Anterior cingulate cortex (tissue), 58 donors: ENCODE measurements at places on chromosomes 7 and 10.
A peak's percentile ranks its signal among the peaks of the same experiment; 100 is the strongest.

GRCh38 chr10:131559450-131559911, 248.0 kb upstream of the TCERG1L start:
- no peak for DNase-seq

DNA sequence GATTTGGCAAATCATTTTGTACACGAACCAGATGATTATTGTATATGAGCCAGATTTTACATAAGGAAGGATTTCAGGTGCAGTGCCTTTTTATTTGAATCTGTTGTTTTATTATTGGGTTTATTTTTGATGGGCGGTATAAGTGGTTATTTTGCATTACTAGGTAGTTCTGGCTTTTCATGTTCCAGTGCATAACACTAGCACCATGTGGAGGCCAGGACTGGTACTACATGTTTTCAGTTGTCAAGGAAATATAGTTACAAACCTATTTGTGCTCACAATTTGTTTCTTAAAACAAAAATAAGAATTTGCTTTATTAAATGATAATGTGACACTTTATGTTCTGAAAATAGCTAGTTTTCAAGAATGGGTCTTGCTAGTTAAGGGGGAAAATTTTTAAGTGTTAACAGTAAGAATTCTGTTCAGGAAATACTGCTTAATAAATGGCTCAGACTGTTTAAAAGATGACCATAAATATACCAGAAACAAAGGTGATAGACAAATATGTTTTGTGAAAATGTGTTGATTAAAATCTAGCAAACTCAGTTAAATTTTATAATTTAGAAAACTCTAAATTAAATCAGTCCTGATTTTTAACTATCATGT, 7.1 kb upstream of the SEMA3E start:
- no peak for DNase-seq

DNA sequence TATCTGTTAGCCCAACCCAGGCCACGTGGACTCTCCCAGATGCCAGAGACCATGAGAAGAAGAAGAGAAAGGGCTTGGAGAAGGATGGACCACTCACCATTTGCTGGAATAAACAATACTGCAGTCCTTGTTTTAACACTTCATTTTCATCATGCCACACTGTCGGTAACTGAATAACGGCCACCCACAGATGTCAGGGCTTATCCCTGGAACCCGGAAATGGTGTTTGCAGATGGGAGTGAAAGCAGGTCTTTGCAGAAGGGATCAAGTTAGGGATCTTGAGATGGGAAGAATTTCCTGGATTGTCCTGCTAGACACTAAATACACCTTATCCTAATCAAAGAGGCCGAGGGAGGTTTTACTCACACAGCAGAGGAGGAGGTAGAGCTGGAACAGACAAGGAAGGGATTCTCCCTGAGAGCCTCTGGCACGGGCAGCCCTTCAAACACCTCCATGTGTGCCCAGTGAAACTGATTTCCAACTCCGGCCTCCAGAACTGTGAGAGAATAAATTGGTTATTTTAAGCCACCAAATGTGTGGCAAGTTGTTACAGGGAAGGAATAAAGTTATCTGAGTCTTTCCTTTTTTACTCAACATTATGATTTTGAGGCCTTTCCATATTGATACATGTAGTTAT, 56.3 kb upstream of the SFMBT2 start:
- no peak for DNase-seq

- no peak for DNase-seq
Measured at GRCh38 chr7:12488341-12488740, 82.2 kb upstream of the SCIN start.

- DNase-seq, result peak; percentile 49
Measured at GRCh38 chr10:121617176-121617575, 18.9 kb upstream of the FGFR2 start.

DNA sequence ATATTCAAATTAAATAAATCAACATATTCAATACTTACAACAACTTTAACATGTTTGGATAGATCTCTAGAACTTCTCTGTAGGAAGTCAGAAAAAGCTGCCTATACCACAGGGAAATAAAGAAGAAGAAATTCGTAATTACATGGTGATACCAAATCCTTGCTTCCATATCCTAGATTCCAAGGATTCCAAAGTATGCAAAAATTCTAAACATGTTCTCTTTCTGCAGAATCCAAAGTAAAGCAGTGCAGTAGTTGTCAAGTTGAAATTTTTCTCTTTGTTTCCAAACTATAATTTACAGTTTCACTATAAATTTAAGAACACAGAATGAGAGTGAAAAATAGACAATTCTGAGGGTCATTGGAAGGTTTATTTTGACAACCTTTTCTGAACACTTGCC, 233.7 kb upstream of the PTN start:
- DNase-seq, result no peak

- DNase-seq, result no peak
Measured at GRCh38 chr7:94212160-94212559, 182.5 kb upstream of the COL1A2 start.

- DNase-seq, result no peak
Measured at GRCh38 chr10:44293306-44293778, 91.6 kb downstream of the CXCL12 start.

DNA sequence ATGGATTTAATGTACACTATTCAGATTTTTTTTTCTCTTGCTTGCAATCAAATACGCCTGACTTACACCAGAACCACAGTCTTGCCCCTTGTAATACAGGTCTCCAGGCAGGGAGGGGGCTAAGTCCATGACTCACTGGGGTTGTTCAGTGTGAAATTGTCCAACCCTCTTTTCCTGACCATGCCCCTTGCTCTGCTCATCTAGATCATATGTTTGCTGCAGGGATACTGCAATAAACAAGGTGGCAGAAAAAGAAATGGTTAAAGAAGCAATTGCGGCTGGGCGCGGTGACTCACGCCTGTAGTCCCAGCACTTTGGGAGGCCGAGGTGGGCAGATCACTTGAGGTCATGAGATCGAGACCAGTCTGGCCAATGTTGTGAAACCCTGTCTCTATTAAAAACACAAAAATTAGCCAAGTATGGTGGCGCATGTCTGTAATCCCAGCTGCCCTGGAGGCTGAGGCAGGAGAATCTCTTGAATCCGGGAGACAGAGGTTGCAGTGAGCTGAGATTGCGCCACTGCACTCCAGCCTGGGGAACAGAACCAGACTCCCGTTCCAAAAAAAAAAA, 85.5 kb downstream of the TMEM130 start:
- DNase-seq, result no peak

DNA sequence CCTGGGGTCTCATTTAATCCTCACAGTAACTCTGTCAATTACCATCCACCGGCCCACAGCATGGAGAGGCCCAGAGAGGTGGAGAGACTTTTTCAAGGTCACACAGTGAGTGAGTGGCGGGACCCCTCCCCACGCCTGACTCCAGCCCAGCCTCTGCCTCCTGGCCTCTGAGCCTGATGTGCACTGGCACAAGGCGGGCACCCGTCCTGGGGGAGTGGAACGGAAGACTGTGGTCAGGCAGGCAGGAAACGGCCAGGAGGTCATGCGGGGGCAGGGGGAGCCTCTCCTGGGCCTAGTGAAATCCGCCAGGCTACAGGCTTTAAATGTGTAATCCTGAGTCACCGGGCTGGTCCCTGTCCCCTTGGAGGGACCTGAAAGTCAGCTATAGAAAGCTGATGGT, 32.2 kb downstream of the ZCCHC24 start:
- no peak for DNase-seq

GRCh38 chr7:138668229-138668596, 32.9 kb downstream of the SVOPL start:
- DNase-seq, result no peak

- DNase-seq, result no peak
Measured at GRCh38 chr7:51141451-51142003, 175.1 kb downstream of the COBL start.

DNA sequence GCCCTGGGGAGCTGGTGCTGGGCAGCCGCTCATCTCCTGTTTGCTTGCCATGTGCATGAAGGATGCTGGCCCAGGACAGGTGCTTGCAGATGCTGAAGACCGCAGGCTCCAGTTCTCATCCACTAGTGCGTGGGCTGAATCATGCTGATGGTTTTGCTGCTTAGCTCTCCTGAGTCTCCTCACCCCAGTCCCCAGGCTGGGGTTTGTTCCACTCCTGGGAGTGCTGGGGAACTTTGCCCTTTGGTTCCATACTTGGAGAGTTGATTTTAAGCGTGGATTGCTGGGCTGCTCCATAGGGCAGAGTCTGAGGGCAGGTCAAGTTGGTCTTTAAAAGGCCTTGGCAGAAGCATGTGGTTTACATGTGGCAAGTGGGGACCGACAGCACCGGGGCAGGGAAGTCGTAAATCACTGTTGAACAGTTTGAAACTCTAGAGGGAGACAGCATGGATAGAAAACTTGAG, 9.1 kb downstream of the DYNC2I1 start:
- DNase-seq, result no peak

- no peak for DNase-seq
Measured at GRCh38 chr7:155796381-155797261, 15.6 kb downstream of the SHH start.

GRCh38 chr7:42351316-42351935, 114.4 kb upstream of the GLI3 start:
- no peak for DNase-seq

- no peak for DNase-seq
Measured at GRCh38 chr10:102675011-102675665, 30.9 kb downstream of the TRIM8 start.

DNA sequence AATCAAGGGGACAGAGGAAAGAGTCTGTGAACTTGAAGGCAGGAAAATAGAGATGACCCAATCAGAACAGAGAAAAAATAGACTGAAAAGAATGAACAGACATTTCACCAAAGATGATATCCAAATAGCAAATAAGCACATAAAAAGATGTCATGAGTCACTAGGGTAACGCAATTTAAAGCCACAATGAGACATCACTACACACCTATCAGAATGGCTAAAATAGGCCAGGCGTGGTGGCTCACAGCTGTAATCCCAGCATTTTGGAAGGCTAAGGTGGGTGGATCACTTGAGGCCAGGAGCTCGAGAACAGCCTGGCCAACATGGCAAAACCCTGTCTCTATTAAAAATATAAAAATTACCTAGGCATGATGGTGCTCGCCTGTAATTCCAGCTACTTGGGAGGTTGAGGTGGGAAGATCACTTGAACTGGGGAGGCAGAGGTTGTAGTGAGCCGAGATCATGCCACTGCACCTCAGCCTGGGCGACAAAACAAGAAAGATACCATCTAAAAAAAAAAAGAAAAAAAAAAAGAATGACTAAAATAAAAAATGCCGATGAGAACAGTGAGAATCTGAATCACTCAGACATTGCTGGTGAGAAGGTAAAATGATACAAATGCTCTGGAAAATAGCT, 100.9 kb downstream of the LHPP start:
- DNase-seq, result no peak

- no peak for DNase-seq
Measured at GRCh38 chr7:101719123-101719470, 90.0 kb upstream of the MYL10 start.

DNA sequence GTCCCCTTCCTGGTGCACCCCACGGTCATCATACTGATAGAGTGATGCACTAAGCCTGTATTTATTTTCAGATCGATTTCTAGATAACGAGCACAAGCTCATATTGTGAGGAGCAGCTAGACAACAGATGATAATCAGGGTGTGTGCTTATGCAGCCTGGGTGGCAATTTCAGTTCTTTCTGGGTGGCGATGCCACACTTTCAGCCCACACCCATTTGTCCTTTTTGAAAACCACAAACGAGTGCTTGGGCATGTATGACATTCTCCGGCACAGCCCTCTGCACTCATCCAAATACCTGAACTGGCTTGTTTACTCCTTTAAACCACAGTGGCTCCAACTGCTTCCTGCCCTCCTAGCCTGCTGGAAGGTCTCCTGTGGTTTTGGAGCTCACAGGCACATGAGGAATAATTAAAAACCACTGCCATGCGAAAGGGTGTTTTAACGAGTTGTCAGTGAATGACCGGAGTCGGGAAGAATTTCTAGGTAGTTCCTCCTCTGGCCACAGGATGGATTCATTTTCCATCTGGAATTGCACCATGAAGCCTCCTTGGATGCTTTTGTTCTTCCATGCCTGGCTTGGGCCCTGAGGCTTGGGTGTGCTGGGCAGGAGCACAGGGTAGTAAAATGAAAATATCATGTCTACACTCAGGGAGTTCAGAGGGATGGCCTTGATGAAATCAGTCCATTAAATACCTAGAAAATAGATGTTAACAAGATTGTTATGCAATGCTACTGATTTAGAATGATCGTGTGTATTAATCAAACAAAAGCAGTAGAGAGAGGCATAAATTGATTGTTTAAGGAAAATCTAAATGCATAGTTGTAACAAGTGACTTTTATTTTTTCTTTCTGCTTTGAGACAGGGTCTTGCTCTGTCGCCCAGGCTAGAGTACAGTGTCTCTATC, 52.4 kb upstream of the ITGB1 start:
- no peak for DNase-seq

DNA sequence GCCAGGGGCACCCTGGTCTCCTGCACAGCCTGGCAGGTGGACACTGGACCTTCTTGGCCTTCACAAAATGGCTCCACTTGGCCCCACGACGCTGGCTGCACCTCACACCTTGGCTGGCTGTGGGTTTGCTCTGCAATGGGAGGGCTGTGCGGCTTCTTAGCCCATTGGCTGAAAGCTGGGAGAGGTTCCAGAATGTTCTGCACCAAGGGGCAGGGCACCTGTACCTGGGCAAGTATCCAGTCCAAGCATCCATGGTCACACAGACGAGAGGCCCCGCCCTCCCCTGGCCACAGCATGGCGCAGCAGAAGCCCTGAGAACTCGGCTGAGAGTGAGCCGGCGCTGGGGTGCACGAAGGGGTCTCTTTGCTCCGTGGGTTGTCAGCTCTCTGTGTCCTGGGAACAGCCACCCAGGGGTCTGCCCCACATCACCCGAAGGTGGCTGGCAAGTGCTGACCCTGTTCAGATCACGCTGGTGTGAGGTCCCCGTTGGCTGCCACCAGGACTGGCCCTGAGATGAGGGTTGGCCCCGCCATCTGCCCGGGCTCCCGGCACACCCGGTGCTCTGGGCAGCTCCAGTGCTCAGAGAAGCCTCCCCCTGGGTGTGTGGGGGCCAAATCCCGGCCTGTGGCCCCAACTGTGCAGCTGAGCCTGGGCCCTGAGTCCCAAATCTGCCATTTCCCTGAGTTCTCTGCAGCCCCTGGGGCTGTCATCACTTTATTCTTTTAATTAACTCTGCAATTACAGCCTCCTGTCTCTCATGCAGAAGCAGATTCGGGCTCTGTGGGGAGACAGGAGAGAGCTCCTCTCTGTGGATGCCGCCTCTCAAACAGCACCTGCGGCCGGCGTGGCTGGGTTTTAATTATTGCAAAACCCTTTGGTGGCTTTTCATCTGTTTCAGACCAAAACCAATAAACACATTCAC, 19.4 kb upstream of the ADGRA1 start:
- DNase-seq, result no peak

DNA sequence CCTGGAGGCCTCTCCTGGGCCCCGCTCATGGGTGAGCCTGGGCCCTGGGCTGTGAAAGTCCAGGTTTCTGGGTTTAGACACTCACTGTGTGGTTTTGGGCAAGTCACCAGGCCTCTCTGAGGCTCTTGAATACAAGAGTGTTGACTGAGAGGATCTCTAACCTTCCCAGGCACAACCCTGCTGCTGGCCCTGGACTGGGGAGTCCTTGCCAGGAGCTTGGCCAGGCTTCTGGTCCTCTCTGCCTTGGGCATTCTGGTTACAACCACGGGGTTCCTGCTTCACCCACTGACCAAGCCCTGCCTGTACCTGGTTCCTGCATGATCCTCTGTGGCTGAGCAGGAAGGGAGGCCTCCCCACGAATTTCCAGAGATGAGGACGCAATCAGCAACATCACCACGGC, 63.6 kb upstream of the COL13A1 start:
- DNase-seq, result no peak
